Colonic mucosa (tissue), 4 donors: ENCODE measurements at places on chromosomes 1 and 21.

GRCh38 chr1:168535536-168535935, 8.3 kb downstream of the XCL2 start:
- no peaks in the 10 kb centered on the region for H3K27me3 ChIP-seq
- H3K4me3 ChIP-seq, result no peak overlapping the region
- no peaks in the 10 kb centered on the region for H3K36me3 ChIP-seq
- no peak overlapping the region for H3K27ac ChIP-seq

- peaks cover 4% of the 10 kb centered on the region for H3K4me1 ChIP-seq
- H3K27ac ChIP-seq, result no peak overlapping the region
- no peaks in the 10 kb centered on the region for H3K36me3 ChIP-seq
- H3K27me3 ChIP-seq, result peaks cover 57% of the 10 kb centered on the region
- no peak overlapping the region for H3K4me3 ChIP-seq
- no peak for DNase-seq
Observed at GRCh38 chr1:110068646-110069403, 1.6 kb downstream of the ALX3 start.

DNA sequence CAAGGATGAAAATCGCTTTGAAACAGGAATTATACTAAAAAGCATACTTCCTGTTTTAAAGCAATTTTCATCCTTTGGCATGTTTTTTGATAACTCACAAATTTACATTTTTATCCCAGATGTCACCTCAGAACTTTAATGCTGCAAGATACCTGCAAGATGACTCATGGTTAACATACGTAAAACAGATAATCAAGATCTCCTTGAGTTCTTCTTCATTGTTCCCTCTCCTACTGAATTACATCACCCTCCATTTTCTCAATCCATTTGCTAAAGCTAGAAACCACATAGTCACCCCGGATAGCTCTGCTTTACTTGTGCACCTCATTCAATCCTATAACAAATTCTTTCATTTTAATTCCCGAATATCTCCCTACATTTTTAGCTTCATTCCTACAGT, 1114.2 kb downstream of the PLA2G4A start:
- H3K27ac ChIP-seq, result no peak overlapping the region
- H3K27me3 ChIP-seq, result no peaks in the 10 kb centered on the region
- no peak overlapping the region for H3K4me3 ChIP-seq

DNA sequence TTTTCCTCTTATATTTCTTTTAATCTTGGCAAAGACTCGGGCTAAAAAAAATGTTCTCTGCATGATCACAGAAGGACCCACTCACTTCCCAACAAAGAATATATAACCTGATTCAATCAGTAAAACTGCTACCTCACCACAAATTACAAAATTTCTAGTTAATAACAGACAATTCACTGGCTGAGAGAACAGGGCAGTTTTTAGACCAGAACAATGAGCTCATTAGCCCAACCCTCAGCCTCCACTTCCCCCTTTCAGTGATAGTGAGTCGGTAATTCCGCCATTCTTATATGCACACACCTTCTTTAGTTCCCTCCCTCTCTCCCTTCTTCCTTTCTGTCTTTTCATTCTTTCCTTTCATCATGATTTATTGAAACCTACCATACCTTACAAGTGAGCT, 8.9 kb downstream of the SIPA1L2 start:
- H3K27me3 ChIP-seq, result peaks cover 3% of the 10 kb centered on the region
- H3K4me1 ChIP-seq, result peaks cover 17% of the 10 kb centered on the region
- no peaks in the 10 kb centered on the region for H3K36me3 ChIP-seq
- DNase-seq, result no peak
- H3K27ac ChIP-seq, result peak overlapping the region; percentile 66

GRCh38 chr1:17895986-17896385, 140.9 kb downstream of the ACTL8 start:
- H3K36me3 ChIP-seq, result no peaks in the 10 kb centered on the region
- no peak for DNase-seq
- no peak overlapping the region for H3K27ac ChIP-seq
- H3K4me3 ChIP-seq, result no peak overlapping the region
- H3K4me1 ChIP-seq, result no peaks in the 10 kb centered on the region
- H3K27me3 ChIP-seq, result no peaks in the 10 kb centered on the region

- H3K4me1 ChIP-seq, result no peaks in the 10 kb centered on the region
- H3K4me3 ChIP-seq, result no peak overlapping the region
- H3K36me3 ChIP-seq, result no peaks in the 10 kb centered on the region
- no peaks in the 10 kb centered on the region for H3K27me3 ChIP-seq
Observed at GRCh38 chr1:92095874-92096273, 15.7 kb downstream of the BTBD8 start.

DNA sequence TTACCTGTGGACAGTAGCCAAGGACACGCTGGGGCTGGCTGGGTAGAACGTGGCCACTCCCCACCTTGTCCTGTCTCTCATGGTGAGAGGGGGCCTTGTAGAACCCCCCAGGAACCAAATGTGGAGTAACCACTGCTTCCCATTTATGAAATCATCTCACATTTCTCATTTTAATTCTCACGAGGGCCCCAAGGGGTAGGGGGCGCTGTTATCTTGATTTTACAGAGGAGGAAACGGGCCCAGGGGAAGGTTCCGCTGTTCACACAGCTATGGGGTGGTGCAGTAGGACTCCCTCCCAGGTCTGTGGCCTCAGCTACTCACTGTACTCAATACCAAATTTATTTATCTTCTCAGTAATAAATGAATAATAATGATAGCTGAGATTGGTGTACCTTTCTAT, 5.5 kb downstream of the SMPDL3B start:
- H3K4me1 ChIP-seq, result no peaks in the 10 kb centered on the region
- DNase-seq, result peak; percentile 61
- H3K27me3 ChIP-seq, result no peaks in the 10 kb centered on the region
- H3K27ac ChIP-seq, result no peak overlapping the region
- H3K4me3 ChIP-seq, result no peak overlapping the region

- H3K4me3 ChIP-seq, result peak within 1 kb of the TSS; percentile 91
- H3K27ac ChIP-seq, result peak within 1 kb of the TSS; percentile 93
- peak; percentile 93 for DNase-seq
Observed at GRCh38 chr1:42335050-42335808, at the start of gene FOXJ3. TSS of gene FOXJ3 (minus strand) at chr1:42335235. CDS start at chr1:42311093, 24,142 bp downstream.

- no peaks in the 10 kb centered on the region for H3K4me1 ChIP-seq
- no peaks in the 10 kb centered on the region for H3K27me3 ChIP-seq
- no peak for DNase-seq
- no peak overlapping the region for H3K27ac ChIP-seq
- no peaks in the 10 kb centered on the region for H3K36me3 ChIP-seq
Observed at GRCh38 chr1:86993269-86993985, 79.0 kb downstream of the HS2ST1 start.

GRCh38 chr1:92441697-92442342, 44.9 kb downstream of the GFI1 start:
- H3K36me3 ChIP-seq, result no peaks in the 10 kb centered on the region
- peak overlapping the region; percentile 20 for H3K4me3 ChIP-seq
- H3K4me1 ChIP-seq, result no peaks in the 10 kb centered on the region
- no peak overlapping the region for H3K27ac ChIP-seq
- no peaks in the 10 kb centered on the region for H3K27me3 ChIP-seq

- peak overlapping the region; percentile 23 for H3K27ac ChIP-seq
- no peaks in the 10 kb centered on the region for H3K36me3 ChIP-seq
- DNase-seq, result no peak
- H3K4me3 ChIP-seq, result no peak overlapping the region
- peaks cover 16% of the 10 kb centered on the region for H3K4me1 ChIP-seq
- no peaks in the 10 kb centered on the region for H3K27me3 ChIP-seq
Observed at GRCh38 chr1:153919876-153920852, 2.6 kb downstream of the GATAD2B start.

GRCh38 chr1:9985001-9985400, 12.0 kb upstream of the RBP7 start:
- no peaks in the 10 kb centered on the region for H3K27me3 ChIP-seq
- H3K4me1 ChIP-seq, result no peaks in the 10 kb centered on the region
- DNase-seq, result no peak
- no peak overlapping the region for H3K27ac ChIP-seq

DNA sequence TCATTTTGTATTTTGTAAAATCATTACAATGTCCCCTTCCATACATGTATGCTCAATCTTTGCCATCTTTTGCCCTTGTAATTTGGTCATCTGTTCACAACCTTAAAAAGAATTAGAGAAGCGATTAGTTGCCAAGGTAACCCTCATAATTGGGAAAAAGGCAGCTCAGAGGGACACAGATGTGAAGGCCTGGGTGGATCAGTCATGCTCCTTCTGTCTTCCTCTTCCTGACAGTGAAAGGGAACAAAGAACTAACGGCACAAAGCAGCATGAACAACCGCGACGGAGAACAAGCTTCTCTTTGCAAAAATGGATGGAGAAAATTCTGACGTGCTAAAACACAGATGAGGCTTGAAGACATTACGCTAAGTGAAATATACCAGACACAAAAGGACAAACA, 78.7 kb upstream of the COG2 start:
- DNase-seq, result no peak
- no peak overlapping the region for H3K27ac ChIP-seq
- no peaks in the 10 kb centered on the region for H3K36me3 ChIP-seq
- peaks cover 4% of the 10 kb centered on the region for H3K4me1 ChIP-seq
- H3K27me3 ChIP-seq, result no peaks in the 10 kb centered on the region

GRCh38 chr1:183251959-183252450, 65.9 kb downstream of the LAMC2 start:
- H3K36me3 ChIP-seq, result no peaks in the 10 kb centered on the region
- DNase-seq, result no peak

DNA sequence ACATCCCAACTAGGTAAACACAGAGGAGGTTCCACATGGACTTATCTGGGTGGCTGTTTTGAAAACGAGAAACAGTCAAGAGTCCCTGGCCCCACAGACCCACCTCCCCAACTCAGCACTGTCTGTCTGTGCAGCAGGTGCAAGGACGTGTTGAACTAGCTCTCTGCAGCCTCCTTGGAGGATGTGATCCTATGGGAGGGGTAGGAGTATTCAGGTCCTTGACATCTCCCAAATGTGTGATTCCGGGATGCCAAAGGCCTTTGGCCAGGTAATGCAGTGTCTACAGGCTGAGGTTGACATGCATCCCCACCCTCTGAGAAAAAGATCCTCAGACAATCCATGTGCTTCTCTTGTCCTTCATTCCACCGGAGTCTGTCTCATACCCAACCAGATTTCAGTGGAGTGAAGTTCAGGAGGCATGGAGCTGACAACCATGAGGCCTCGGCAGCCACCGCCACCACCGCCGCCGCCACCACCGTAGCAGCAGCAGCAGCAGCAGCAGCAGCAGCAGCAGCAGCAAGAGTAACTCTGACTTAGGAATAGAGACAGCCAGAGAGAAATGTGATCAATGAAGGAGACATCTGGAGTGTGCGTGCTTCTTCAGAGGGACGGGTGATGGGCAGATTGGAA, 151.6 kb upstream of the CAMK1G start:
- H3K27ac ChIP-seq, result no peak overlapping the region
- H3K36me3 ChIP-seq, result no peaks in the 10 kb centered on the region
- no peaks in the 10 kb centered on the region for H3K4me1 ChIP-seq

- peaks cover 4% of the 10 kb centered on the region for H3K36me3 ChIP-seq
- no peak overlapping the region for H3K27ac ChIP-seq
- H3K4me1 ChIP-seq, result no peaks in the 10 kb centered on the region
- no peak overlapping the region for H3K4me3 ChIP-seq
- no peaks in the 10 kb centered on the region for H3K27me3 ChIP-seq
Observed at GRCh38 chr1:208213786-208214185, 30.4 kb downstream of the PLXNA2 start.

DNA sequence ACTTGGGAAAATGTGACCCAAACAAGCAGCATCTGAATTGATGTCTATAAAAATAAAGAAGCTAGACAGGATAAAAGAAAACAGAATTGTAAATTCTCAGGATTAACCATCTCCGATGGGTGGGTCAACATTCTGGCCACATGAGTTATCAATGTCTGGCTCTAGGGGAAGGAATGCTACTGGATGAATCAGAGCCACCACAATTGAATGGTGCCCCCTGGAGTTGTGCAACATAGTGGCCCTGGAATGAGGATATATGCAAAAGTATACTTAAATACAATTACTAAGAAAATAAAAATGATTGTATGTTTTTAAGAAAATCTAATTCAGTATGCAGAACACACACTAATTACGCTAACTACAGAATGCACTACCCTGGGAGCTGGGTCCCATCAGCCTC, 185.6 kb downstream of the TGFBR3 start:
- H3K36me3 ChIP-seq, result no peaks in the 10 kb centered on the region
- H3K4me1 ChIP-seq, result no peaks in the 10 kb centered on the region
- H3K4me3 ChIP-seq, result no peak overlapping the region
- no peak overlapping the region for H3K27ac ChIP-seq

DNA sequence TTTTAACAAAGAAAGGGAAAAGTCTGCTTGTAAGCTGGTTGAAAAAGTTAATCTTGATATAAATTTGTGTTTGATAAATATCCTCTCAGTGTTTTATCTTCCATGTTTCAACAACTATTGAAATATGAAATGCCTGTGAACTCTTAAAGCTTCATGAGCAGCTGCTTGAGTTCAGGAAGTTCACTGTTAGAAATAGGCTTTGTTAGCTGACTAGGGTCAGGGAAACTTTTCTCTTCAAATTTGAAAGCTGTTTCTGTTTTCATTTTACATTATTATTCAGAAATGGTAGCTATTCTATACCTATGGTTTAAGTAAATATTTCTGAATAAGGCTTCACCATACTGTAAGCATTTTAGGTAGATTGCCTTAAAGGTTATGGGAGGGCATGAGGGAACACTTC, 191.7 kb downstream of the HS2ST1 start:
- DNase-seq, result no peak
- H3K36me3 ChIP-seq, result no peaks in the 10 kb centered on the region
- no peak overlapping the region for H3K4me3 ChIP-seq
- no peaks in the 10 kb centered on the region for H3K4me1 ChIP-seq
- no peak overlapping the region for H3K27ac ChIP-seq

- no peaks in the 10 kb centered on the region for H3K27me3 ChIP-seq
- DNase-seq, result no peak
- no peak overlapping the region for H3K27ac ChIP-seq
- H3K36me3 ChIP-seq, result no peaks in the 10 kb centered on the region
- no peak overlapping the region for H3K4me3 ChIP-seq
- H3K4me1 ChIP-seq, result no peaks in the 10 kb centered on the region
Observed at GRCh38 chr1:223621312-223621734, 44.2 kb downstream of the CAPN8 start.

GRCh38 chr1:84862810-84863251, 30.2 kb downstream of the LPAR3 start:
- DNase-seq, result no peak
- H3K4me1 ChIP-seq, result no peaks in the 10 kb centered on the region
- H3K27ac ChIP-seq, result no peak overlapping the region
- H3K4me3 ChIP-seq, result no peak overlapping the region
- H3K36me3 ChIP-seq, result no peaks in the 10 kb centered on the region

DNA sequence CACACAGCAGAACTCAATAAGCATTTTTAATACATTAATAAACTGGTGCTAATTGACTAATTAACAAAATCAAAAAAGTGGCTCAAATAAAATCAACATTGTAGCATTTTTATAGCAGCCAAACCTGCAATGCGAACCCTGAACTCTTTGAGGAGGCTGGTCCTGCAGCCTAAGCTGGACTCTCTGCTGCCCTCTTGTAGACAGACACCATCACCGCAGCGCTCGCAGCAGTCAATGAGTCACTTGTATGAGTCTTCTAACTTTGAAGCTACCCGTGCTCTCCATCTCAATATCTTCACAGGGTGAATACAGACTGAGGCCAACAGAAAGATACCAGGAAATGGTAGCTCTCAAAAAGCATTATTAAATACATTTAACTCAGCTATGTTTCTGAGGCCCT, 9.7 kb upstream of the KRTAP7-1 start:
- no peak overlapping the region for H3K27ac ChIP-seq
- no peaks in the 10 kb centered on the region for H3K27me3 ChIP-seq
- peak; percentile 18 for DNase-seq
- H3K4me3 ChIP-seq, result no peak overlapping the region
- no peaks in the 10 kb centered on the region for H3K4me1 ChIP-seq
- H3K36me3 ChIP-seq, result no peaks in the 10 kb centered on the region
